T-helper 1 cell (primary cell): ENCODE measurements at places on chromosomes 4 and X.

GRCh38 chr4:5870701-5871100 is 22.2 kb downstream of the CRMP1 start:
- no peak for DNase-seq

GRCh38 chr4:60809486-60809800 is 390.7 kb upstream of the ADGRL3 start:
- DNase-seq: no peak

GRCh38 chr4:99436976-99437722 is 2.0 kb upstream of the ADH7 start:
- no peak for DNase-seq

DNA sequence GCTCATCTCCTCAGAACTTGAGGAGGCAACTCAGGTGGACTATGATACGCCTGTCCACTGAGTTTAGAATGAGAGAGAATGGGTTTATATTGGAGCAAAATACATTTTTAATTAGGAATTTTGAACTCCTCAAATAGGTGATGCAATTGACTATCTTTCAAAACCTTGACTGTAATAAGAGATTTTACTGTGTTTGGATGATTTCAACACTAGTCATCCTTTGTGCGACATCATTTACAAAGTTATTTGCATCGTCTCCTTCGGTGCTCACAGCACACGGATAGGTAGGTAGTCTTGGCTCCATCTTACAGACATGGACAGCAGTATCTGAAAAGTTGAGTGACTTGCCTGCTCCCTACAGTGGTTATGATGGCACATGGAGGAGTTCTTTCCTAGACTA is 67.0 kb downstream of the AASDH start:
- DNase-seq: no peak

- no peak for DNase-seq
Measured at GRCh38 chr4:175306436-175306835, 388.3 kb downstream of the ADAM29 start.

DNA sequence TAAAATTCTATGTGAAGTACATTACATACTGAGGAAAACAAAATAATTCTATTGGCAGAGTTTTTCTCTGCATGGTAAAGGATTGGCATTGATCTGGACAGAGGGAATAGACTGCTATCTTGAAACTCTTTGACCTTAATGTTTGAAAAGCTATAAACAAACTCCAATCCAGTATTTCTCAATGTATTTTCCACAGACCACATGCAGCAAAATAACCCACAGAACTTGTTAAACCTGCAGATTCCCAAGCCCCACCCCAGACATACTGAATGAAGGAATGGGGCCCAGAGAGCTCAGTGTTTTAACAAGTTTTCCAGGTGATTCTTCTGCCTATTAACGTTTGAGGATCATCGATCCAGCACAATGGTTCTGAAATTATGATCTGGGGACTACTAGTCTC is 15.7 kb downstream of the RNF128 start:
- DNase-seq: no peak

- no peak for DNase-seq
Measured at GRCh38 chrX:87975365-87975764, 457.8 kb downstream of the KLHL4 start.

GRCh38 chr4:38237139-38237538 is 276.9 kb downstream of the PTTG2 start:
- no peak for DNase-seq

DNA sequence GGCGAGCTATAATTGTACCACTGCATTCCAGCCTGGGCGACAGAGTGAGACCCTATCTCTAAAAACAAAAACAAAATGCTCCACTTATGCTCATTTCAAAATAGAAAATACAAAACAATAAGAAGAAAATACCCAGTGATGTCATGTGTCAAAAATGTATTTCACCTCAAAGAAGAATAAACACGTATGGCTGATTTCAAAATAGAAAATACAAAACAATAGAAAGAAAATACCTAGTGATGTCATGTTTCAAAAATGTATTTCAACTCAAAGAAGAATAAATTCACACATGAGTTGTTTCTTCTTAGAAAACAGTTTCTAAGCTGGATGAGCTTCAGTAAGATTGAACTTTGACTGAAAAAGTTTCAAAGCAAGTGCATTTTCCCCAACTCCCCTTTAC is 20.3 kb upstream of the PDCL2 start:
- no peak for DNase-seq

GRCh38 chrX:13467243-13467642 is 102.2 kb upstream of the EGFL6 start:
- no peak for DNase-seq

DNA sequence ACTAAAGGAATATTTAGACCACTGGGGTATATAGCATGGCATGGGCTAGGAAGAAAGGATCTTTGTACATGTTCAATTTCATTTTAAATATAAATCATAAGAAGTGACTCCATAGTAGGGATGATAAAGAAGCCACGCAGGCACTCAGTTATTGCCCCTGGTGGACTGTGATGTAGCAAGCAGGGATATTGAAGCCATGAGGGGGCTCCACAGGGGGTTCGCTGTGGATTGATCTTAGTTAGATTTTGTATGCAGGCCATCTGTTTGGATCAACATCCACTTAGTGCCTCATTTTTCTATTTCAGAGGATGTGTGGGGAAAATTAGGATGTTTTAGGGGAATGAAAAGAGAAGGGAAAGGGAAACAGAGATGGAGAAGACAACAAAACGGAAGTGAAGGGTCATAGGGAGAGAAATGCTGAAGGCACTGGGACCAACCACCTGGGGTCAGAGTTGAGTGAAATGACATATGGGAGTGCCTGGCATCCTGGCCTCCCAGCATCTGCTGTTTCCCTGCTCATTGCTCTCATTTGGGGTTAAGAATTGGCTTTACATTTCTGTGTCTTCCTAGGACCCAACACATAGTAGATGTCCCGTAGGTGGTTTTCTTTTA is 11.2 kb upstream of the FREM3 start:
- no peak for DNase-seq

DNA sequence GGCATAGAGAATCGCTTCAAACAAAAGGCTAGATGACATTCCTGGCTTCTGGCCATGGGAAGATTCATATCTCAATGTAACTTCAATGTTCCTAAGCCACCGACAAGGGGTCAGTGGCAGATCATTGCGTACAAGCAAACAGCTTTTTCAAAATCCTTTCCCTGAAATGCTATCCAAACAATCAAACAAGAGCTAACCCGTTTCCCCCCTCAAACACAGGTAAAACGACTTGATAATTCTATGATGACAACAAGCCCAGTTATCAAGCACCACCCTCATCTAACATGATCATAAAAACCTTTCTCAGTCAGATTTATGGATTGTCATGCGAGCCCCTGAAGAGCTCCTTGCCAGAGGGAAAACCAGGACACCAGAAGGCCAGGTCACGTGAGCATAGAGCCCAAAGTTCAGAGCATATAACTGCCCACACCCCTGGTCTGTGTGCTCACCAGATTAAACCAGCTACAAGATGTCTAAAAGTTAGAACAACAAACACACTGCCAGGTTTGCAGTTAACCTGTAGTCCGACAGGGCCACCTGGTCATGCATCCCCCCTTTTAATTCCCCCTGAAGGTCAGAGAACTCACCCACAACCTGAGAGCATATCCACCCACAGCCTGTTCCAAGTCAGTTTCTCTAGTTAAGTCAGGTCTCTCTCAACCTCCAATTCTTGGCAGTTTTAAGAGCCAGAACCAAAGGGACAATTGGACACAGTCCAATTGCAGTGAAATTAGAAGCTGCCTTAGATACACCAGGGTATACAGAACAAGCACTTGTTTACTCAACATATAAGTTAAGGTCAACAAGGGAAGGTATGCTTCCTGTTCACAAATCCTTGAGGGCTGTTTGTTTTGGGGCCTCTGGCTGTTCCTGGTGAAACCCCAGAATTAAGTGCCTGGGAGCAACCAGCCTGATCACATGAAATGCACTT is 248.1 kb upstream of the PPARGC1A start:
- no peak for DNase-seq

DNA sequence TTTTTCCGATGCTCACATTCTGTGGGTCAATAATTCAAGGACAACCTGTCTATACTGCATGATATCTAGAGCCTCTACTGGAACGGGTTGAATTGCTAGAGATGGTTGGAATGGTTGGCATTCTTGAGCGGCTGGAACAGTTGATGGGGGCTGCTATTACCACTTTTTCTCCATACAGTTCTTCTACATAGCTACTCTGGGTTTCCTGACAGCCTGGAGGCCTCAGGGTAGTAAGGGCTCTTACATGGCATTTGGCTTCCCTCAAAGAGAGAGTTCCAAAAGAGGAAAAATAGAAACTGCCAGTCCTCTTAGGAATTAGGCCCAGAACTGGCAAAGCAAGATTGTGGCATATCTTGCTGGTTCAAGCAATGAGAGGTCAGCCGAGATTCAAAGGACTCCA is 53.1 kb downstream of the NAA11 start:
- no peak for DNase-seq

GRCh38 chr4:104866809-104867208 is 279.9 kb upstream of the TET2 start:
- DNase-seq: no peak

GRCh38 chr4:5385741-5386311 is 322.5 kb downstream of the EVC2 start:
- DNase-seq: no peak

GRCh38 chr4:821181-821591 is 4.7 kb downstream of the CPLX1 start:
- DNase-seq: no peak

DNA sequence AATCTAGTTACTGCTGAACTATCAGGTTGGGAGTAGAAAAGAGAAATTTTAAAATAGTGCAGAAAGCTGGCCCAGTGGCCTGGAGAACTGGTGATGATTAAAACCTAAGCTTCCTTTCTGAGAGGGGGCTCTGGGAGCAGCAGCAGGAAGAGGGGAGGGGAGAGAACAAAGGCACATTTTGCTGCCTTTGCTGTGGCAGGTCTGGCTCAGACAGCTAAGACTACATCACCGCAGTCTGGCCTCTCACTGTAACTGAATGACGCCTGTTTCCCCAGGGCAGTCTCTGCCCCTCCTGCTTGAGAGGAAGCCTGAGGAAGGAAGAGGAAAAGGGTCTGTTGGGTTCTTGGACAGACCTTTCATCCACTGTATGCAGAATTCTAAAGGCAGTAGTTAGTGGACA is 148.5 kb downstream of the FRAS1 start:
- no peak for DNase-seq

DNA sequence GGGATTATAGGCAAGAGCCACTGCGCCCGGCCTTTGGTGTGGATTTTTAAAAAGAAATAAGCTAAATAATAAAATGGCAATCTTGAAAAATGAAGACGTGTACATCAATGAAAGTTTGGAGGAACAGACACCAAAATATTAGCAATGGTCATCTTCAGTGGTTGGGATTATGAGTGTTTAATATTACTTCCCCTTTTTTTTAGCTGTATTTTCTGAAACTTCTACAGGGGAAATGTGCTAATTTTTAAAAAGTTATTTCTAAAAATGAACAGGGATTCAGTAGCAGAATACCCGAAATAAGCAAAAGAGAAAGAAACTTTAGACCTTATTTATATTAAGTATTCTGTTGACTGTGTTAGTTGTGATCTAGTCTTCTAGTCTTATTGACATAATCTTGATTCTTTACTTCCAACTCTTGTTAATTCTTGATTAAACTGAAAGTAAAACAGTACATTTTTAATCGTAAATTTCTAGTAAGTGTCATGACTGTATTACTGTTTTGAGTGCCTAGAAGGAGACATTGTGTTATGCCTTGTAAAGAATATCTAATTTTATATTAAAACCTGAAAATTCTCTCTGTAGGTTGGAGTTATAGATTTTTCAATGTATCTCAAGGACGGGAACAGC is 51.3 kb downstream of the RUFY3 start:
- no peak for DNase-seq

DNA sequence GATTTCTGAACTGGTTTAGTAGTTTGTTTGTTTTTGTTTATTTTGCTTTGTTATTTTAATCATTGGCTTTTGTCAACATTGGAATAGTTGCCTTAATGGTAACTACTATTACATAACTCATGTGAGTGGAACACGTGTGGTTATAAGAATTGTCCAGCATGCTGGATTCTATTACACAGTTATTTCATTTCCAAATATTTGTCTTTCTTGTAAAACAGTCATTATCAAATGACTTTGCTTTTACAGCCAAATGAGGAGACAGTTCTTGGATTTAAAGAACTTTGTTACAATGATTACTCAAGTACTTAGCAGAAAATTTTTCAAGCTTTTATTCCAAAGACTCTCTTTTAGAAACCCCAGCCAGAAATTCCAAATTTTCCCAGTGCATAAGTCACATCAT is 516.1 kb upstream of the MAGEB2 start:
- DNase-seq: no peak

- no peak for DNase-seq
Measured at GRCh38 chrX:39788521-39788920, 309.2 kb downstream of the BCOR start.

DNA sequence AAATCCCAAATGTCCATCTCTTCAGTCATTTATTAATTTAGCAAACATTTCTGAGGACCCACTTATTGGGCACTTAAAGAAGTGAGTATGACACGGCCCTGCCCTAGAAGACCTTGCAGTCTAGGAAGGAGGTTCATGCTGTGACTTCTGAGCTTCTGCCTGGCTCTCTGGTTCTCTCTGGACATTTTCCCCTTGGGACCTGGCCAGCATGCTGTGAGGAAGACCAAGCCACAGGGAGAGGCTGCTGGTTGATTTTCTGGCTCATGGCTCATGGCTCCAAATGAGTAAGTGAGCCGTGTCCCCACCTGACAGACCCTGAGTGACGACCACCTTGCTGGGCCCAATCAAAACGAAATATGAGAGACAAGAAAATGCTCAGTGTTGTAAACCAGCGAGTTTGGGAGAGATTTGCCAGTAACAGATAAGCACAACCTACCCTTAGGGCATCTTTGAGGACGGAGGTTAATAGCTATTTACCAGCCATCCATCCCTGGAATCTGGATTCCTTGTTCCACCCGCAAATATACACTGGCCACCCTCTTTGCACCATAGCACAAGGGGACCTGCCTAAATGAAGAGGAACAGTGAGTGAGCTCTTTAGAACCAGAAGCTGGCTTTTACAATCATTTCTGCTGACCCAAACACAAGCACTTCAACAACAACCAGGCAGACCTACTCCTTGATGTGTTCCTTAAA is 876 bp downstream of the MPP1 start:
- no peak for DNase-seq

- DNase-seq: no peak
Measured at GRCh38 chr4:47704693-47705325, 133.1 kb downstream of the CORIN start.

GRCh38 chrX:70552130-70552704 is 107.6 kb downstream of the DLG3 start:
- no peak for DNase-seq

GRCh38 chr4:85431156-85431555 is 43.8 kb upstream of the ARHGAP24 start:
- DNase-seq: no peak
